Activated gamma-delta T cell treated with anti-CD3 and anti-CD28 coated beads, Interleukin-2, amount 50 U/mL, for 16 hours (primary cell): ENCODE measurements at places on chromosomes 7 and 10.

DNA sequence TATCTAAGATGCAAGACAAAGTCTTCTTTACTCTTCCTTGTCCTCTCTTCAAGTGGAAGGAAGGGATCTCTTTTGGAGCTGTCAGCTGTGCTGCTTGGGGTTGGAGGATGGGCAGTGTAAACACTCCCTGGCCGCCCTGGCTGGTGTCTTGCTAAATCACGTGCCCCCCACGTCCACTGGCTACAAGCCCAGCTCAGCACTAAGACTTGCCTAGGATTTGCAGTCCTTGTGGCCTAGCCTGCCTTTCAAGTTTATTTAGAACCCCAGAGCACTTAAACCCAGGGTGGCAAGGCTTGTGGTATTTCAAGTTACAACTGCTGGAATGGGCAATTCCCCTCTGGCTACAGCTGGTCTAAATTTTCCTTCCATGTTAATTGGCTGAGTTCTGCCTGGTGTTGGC, 272.4 kb upstream of the MYO3A start:
- DNase-seq, result no peak

DNA sequence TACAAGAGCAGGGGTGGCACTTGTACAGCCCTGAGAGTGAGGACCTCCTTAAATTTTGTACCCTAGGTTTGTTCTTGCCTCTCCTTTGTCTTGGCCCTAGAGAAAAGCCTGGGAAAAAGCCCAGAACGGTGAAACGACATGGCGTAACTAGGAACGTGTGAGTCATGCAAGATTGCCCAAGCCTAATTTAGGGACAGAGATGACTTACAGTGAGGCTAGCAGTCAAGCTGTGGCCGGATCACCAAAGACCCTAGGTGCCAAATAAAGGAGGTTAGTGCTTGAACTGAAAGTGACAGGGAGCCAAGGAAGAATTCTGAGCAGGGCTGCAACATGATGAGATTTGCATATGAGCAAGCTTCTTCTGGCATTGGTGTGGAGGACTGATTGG, 25.1 kb downstream of the TBXAS1 start:
- DNase-seq, result no peak

DNA sequence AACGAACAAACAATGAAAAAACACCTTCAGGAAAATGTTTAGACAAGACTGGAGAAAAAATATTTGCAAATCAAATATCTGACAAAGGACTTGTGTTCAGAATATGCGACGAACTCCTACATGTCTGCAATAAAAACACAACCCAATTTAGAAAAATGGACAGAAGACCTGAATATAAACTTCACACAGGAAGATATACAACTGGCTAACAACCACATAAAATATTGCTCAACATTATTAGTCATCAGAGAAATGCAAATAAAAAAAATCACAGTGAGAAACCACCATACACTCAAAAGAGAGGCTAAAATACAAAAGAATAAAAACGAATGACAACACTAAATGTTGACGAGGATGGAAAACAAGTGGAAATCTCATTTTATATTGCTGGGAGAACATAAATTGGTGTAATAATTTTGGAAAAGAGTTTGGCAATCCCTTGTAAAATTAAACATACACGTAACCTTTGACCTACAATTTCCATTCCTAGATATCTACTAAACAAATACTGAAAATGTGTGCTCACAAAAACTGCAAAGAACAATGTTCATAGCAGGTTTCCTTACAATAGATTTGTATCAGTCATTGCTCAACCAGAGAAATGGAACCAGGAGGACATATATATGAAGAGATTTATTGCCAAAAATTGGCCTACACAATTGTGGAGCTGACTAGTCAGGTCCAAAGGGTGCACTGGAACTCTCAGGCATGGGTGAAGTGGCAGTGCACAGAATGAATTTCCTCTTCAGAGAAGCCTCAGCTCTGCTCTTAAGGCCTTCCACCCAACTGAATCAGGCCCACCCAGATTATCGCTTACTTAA, 82.9 kb upstream of the OGDHL start:
- DNase-seq, result no peak

DNA sequence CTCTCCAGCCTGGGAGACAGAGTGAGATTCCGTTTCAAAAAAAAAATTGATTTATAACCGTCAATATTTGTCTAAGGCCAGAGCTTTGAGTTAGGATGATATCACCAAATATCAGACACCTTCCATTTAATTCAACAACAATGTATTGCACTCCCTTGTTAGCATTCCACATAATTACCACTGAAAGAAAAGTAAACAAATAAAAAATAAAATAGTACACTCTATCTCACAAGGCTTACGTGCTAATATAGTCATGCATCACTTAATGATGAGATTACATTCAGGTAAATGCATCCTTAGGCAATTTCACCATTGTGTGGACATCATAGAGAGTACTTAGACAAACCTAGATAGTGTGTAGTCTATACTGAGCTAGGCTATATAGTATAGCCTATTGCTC, 127.6 kb upstream of the RHOBTB1 start:
- DNase-seq, result no peak

DNA sequence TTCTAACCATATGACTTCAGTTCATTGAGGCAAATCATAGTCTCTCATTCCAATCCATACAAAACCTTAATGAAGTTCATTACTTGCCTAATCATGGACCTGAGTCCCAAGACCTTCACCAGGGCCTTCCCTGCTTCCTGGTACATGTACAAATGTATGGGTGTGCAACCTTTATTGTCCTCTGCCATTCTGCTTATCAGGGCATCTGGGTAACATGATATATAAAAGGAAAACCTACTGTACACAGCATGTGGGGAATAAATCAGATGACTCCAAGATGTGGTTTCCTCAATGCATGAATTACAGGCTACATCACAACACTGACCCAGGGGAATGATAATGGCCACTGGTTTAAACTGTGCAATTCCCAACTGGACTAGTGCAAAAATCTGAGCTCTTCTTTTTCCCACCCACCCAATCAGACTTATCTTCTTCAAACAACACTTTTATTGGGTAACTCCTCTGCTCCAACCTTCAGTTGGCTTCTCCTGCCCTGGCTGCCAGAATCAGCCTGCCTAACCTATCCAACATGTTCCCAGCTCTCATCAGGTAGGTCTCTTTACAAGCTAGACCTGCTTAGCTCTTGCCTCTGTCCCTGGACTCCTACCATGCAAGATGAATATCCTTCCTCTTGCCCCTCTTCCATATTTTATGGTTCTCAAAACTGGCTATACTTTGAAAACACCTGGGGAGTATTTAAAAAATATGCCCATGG, 11.4 kb downstream of the GOT1 start:
- DNase-seq, result no peak

GRCh38 chr10:3248526-3249306, 76.1 kb upstream of the PITRM1 start:
- no peak for DNase-seq

DNA sequence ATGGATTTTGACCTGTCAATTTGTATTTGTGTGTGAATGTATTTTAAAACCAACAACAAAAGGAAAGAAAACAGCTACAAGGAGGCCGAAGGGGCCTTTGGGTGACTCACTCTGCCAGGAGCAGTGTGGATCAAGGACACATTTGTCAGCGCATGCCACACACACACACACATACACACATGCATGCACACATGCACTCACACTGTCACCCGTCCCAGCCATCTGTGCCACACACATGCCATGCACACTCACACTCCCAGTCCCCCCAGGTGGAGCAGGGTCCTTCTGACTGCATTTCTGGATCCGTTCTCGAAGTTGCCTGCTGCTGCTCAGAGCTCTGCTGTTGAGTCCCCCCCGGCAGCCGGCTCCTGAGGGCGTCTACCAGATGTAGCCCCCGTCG, 26.0 kb downstream of the SPOCK2 start:
- DNase-seq, result no peak

GRCh38 chr7:116588641-116589594, 64.1 kb downstream of the CAV1 start:
- DNase-seq, result no peak

DNA sequence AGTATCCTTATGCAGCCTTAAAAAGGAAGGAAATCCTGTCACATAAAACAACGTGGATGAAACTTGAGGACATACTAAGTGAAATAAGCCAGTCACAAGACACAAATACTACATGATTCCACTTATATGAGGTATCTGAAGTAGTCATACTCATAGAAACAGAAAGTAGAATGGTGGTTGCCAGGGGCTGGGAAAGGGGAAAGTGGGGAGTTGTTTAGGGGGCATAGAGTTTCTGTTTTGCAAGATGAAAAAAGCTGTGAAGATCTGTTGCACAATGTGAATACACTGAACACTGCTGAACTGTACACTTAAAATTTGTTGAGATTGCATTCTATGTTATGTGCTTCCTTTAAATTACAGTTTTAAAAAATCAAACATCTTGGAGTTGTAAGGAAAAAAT, 2.9 kb downstream of the NUP205 start:
- DNase-seq, result no peak

GRCh38 chr7:111090846-111091245, at the start of gene LRRN3:
Gene LRRN3, plus strand, starts transcription at chr7:111091127. Its CDS starts 31,646 bp downstream, at chr7:111122773.
- no peak for DNase-seq

DNA sequence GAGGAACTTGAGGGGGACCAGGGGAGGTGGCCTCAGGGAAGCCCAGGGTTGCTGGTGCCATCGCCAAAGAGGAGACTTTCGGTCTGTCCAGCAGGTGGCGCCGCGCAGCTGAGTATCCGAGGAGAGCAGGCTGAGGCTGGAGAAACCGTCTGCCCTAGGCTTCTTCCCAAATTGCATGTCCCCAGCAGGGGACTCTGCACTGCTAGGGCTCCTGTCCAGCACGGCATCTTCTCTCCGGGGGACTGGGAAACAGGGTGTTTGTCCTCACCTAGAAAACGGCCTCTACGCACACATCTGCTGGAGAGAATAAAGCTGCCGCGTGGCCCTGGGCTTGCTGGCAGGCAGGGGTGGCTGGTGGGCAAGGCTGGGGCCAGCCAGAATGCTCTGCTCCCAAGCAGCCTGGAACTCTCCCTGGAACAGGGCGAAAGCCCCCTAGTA, 161.9 kb downstream of the SH2D4B start:
- peak; percentile 30 for DNase-seq

- no peak for DNase-seq
Measured at GRCh38 chr10:77661674-77662073, 24.1 kb upstream of the KCNMA1 start.
